Substantia nigra (tissue), 51 donors: ENCODE measurements at places on chromosomes 1 and 21.

DNA sequence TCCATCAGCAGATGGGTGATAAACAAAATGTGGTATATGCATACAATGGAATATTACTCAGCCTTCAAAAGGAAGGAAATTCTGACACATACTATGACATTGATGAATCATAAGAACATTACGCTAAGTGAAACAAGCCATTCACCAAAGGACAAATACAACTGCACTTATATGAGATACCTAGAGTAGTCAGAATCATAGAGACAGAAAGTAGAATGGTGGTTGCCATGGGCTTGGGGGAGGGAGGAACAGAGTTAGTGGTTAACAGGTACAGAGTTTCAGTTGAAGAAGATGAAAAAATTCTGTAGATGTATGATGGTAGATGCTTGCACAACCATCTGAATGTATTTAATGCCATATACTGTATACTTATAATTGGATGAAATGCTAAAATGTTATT is 39.1 kb upstream of the KCNK2 start:
- no peak for DNase-seq

- no peak for DNase-seq
Observed at GRCh38 chr1:6419397-6419803, 319 bp downstream of the HES2 start.

DNA sequence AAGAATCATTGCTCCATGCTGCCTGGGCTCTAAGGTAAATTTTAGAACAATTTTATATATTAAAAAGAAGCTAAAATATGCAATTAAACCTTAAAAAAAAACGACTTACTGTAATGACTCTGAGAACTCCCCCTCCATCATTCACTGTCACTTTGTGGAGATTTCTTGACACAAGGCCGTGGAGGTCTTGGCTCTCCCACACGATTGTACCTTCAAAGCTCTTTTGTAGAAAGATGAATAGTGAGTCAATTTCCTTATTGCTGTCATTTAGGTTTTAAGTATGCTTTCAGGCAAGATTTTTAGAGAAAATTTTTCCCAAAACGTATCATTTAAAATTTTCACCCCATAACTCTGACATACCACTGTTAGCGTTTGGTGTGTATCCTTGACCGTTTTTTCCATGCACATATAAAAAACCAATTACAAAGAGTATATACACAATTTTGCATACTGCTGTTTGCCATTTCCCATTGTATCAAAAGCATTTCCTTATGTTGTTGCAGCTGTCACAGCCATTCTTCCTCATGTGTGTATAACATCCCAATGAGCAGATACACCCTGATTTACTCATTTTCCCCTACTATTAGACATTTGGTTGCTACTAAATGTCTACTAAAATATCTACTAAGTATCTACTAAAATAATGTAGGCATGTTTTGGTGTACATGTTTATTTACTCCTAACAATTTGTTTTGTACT is 33.4 kb downstream of the B3GALNT2 start:
- DNase-seq: no peak

DNA sequence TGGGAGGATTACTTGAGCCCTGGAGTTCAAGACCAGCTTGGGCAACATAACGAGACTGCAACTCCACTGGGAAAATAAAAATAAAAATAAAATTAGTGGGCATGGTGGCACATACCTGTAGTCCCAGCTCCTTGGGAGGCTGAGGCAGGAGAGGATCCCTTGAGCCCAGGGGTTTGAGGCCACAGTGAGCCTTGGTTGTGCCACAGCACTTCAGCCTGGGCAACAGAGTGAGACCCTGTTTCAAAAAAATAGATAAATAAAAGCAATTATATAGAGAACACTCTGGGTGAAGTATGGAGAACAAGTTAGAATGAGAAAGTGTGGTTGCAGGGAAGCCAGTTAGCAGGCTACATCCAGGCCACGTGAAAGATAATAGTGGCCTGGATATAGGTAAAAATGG is 25.7 kb downstream of the CXADR start:
- DNase-seq: no peak

GRCh38 chr1:174165471-174166137 is 6.3 kb downstream of the RABGAP1L start:
- no peak for DNase-seq

DNA sequence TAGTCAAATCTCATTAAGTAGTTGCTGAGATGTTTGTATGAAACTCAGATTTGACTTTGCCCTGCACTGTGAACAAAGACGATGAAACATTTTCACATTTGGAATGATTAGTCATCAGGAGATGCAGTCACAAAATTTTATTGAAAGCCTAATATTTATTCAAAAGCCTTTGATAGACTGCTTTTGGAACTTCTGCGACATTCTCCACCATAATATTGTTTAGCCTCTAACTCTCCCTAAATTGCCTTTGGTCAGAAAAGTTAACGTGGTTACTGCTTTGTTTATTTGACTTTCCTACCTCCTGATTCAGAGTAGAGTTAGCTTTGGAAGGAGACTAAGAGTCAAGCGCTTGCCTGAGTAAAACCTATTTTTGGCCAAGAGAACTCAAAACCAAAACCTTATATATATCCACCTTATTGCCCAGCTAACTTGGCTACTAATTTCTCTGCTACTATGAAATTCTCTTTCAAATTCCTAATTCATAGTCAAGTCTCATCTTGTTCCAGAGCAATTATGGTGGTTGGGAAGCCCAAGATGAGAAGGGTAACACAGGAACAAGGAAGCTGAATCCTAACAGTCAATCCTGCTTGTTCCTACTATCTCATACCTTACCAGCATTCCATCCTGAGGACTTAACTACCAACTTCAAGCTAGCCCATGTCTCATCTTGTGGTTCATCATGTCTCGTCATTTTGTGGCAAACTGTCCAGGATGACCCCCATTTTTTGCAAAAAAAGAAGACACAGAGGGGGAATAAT is 429.6 kb downstream of the USP25 start:
- DNase-seq: no peak

DNA sequence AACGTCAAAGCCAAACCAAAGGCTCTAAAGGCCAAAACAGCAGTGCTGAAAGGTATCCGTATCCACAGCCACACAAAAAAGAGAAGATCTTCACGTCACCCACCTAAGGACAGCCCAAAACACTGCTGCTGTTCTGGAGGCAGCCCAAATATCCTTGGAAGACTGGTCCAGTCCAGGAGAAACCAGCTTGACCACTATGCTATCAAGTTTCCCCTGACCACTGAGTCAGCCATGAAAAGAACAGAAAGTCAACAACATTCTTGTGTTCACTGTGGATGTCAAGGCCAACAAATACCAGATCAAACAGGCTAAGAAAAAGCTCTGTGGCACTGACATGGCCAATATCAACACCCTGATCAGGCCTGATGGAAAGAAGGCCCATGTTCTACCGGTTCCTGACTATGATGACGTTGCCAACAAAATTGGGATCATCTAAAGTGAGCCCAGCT is 32.1 kb downstream of the ARID4B start:
- no peak for DNase-seq

GRCh38 chr1:163298365-163298764 is 23.4 kb upstream of the NUF2 start:
- no peak for DNase-seq
